NCI-H446 treated with DMSO at 0.1 percent for 48 hours (cell line): ENCODE measurements at places on chromosomes 1 and 21.

DNA sequence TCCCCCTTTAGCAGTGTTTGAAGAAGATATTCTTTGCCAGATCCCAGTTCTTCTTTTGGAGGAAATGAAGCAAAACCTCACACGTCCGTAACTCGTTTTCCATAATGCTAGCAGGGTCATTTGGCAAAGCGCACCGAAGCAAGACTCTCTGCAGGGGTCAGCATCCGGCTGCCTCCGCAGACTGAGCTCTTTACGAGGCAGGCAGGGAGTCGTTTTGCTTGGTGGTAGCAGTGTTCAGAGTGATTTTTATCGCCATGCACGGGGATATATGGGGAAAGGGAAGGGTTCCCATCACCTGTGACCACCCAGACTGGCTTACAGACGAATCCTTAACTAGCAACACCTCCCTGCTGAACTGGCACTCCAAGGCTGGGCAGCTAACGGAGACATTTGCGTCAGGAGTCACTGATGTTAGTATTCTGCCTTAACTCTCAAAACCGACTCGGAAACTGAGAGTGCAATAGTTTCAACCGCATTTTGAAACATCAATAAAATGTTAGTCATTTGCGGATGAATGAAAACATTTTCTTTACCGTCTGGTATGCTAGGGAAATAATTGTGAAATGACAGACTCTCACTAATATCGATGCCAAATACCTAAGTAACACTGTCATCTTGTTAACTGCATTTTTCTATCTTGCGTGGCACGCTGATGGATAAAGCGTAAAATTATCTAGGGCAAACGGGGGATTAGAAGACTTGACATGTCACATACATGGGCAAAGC, 2.2 kb upstream of the NEGR1 start:
- DNase-seq: peak; percentile 76

DNA sequence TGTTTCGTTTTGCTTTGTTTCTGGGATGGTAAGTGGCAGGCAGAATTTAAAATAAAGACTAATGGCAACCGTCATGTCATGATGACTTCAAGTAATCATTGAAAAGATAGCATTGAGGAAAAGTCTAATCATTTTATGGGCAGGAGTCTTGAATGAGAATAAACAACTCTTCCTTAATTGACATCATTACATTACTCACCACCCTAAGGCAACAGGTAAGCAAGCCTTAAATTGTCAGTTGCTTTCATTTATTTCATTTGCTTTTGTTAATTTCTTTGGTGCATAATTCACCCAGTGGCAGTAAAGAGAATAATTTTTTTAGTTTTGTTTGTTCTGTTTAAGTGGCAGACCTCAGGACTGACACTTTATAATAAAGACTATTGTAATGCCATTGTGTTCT, 669.0 kb downstream of the RWDD3 start:
- no peak for DNase-seq

DNA sequence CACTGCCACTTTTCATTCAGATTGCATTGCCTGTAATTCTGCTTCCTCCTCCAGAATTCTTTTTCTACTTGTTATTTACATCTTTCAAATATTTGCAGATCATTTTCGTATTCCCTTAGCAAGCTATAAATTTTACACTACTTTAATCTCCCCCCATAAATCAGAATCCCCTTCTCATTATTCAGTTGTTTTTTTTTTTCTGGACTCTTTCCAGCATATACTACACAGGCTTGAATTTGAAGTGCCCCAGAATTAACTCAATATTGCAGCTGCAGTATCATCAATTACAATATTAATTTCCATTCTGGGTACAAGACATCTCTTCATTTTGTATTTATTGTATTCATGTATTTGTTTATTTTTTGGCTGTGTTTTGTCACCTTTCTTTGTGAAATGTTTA, 1494.3 kb downstream of the AMY1C start:
- DNase-seq: peak; percentile 46

DNA sequence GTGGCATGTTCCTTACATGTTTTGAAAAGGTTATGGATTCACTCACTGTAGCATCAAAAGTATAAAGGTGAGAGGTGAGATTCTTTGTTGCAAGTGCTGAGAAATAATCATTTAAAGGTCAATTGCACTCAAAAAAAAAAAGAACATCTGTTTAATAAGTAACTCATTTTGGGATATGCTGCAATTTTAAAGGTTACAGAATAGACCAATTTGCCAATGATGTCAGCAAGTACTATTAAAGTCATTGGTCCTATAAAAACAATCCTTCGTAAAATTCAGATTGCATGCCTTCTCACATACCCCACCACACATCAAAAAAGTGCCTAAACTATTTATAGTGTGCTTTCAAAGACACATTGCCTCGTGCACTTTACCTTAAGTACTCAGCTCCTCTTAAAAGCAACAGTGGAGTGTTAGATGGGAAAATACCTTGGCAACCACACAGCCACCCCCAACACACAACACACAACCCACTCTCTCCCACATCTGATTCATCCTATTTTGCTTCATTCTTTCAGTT, 218.2 kb upstream of the ADGRL2 start:
- no peak for DNase-seq

DNA sequence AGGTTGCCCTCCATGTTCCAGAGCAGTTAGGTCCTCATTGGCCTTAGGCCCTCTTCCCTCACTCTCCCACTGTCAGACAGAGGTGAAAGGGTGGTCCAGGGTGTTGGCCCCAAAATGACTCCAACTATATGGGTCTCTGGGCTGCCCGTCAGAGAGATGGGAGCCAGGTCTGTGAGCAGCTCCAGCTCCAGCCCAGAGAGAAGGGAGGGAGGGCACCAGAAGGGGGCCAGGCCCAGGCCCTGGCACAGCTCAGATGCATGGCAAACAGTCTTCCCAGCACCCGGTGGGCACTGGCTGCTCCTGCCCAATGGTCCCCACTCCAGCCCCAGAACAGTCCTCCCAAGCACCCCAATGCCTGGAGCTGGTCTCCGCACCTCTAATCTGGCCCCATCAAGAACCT, 2.2 kb downstream of the BCAN start:
- no peak for DNase-seq

DNA sequence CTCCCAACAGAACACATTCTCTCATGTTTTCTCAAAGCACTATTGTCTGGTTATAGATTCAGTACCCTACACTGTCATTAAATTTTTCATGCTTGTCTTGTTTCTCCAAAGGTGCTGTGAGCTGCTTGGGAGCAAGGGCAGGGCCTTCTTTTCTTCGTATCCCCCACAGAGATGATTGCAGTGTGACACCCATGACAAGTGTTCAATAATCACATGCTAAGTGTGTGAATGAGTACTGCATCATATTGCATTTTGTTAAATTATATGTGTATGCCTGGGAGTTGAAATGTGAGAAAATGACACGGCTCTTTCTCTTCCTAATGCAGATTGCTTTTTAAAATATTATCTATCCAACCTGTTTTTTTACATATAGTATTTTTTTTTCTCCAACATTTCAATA, 57.3 kb upstream of the MAGI3 start:
- no peak for DNase-seq

- DNase-seq: no peak
Measured at GRCh38 chr1:160806109-160806665, 10.2 kb downstream of the LY9 start.

DNA sequence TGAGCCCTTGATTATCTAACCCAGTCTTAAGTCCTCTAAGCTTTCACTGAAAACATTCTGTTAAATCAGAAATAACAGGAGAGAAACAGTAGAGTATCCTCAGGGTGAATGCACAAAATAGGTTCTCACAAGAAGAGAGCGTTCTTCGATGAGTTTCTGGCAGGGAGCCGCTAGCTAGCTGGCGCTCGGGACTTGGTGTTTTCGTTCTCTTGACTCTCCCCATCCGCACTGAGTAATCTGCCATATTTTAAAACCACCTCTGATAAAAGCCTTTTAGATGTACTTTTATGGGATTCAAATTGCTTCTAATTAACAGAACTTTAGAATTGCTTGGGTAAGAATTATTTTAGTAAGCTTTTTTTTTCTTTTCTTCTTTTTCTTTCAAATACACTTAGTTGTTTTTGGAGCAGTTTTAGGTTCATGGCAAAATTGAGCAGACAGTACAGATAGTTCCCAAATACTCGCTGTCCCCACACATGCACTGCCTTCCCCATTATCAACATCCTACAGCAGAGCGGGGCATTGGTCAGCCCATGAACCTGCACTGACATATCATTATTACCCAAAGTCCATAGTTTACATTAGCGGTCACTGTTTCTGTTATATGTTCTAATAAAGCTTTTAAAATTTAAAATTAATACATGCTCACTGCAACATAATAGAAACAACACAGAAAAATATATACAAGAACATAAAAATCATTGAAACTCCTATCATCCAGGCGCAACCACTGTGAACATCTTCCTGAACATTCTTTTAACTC, 35.4 kb downstream of the PRDM2 start:
- no peak for DNase-seq

- no peak for DNase-seq
Measured at GRCh38 chr1:162982364-162982763, 86.8 kb upstream of the RGS4 start.

DNA sequence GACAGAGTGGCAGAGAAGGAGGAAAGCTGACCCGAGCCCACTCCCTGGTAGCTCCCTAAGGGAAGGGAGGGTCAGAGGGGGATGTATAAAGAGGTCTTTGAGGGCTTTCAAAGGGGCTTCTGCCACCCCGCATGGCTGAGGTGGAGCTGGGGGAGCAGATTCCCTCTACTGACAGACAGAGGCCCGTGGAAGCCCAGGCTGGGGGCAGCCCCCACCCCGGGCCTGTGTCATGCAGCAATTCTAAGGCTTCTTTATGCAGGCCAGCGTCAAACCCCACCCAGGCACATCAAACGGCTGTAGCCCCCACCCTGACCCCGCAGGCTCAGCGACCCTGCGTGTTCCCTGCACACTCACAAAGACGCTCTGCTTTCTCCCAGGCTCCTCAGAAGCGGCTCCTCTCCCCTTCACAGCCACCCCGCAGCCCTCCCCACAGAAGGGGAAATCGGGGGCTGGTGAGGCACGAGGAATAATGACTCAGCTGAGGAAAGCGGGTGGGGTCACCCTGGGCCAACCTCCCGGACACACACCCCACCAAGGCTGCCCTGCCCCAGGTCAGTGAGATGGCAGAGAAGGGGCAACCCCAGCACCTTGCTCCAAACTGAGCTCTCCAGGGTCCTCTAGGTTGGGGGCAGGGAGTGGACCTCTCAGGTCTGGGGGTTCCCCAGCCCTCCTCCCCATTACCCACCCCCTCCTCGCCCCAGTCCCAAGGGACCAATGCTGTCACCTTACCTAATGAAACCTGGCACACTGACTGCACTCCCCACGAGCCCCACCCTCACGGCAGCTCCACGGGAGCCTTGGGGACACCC, 10.8 kb downstream of the SLC45A3 start:
- DNase-seq: no peak

DNA sequence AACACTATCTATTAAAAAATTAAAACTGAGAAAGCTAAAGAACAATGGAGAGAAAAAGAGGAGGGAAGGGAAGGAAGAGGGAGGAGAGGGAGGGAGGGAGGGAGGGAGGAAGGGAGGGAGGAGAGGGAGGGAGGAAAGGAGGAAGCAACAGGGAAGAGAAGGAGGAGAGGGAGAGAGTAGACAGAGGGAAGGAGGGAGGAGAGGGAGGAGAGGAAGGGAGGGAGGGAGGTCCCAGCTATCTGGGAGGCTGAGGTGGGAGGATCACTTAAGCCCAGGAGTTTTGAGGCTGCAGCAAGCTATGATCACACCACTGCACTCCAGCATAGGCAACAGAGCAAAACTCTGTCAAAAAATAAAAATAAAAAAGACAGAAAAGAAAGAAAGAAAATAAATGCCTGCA, 16.5 kb downstream of the ZBTB17 start:
- DNase-seq: no peak

GRCh38 chr1:222754366-222755139, 17.6 kb downstream of the FAM177B start:
- DNase-seq: no peak

GRCh38 chr1:112889052-112889768, 66.8 kb downstream of the SLC16A1 start:
- no peak for DNase-seq

DNA sequence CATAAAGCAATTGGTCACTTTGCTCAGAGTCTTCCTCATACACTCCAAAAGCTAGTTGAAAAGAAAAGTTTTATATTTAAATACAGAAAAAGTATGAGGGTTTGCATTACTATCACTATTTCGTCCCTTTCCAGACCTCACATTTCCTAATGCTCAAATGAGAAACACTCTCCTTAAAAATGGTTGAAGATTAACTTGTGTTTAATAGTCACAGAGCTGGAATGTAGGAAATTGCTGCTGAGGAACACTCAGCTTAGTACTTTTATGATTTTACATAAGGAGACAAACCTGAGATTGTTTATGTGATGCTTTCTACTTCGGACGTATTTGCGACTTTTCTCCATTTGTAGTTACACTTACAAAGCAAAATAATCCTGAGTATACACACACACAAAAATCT, 39.8 kb downstream of the MYSM1 start:
- DNase-seq: no peak

DNA sequence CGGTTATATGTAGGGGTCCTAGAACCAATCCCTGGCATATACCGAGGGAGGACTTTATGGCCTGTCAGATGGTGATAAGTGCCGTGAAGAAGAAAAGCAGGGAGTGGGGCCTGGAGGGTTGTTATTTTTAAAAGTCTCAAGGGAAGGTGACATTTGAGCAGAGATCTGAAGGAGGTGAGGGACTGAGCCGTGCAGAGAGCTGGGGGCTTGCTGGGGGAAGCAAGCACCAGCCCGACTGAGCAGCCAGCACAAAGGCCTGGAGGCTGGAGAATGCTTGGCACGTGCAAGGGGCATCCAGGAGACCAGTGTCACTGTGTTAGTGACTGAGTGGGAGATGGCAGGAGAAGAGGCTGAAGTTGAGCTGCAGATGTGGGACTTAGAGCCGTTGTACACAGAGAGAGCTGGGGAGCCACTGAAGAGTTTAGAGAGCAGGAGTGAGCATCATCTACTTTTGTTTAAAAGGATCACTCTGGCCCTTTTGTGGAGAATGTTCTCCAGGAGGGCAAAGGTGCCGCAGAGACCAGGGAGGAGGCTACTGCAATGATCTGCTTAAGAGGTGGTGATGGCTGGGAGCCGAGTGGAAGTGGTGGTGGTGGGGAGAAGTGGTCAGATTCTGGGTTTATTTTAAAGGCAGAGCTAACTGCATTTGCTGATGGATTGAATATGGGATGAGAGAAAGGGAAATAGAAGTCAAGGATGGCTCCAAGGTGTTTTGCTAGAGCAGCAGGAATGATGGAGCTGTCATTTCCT, 31.2 kb downstream of the PTPRU start:
- no peak for DNase-seq

DNA sequence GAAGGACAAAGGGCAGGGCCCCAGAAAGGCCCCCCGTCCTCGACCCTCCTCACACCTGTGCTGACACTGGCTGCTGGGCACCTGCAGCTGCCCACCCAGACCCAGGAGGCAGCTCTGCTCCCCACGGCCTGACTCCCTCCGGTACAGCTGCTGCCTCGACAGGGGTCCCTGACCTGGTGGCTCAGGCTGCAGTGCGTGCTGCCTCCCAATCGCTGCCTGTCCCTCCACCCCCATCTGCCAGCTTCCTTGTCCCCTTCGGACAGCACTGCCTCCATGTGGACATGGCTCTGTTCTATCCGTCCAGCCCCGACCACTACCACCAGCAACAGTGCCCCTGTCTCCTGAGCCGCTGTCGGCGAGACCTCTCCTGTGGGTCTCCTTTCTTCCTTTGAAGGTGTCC, 4.1 kb downstream of the NOC2L start:
- DNase-seq: no peak
